ENCODE measurements at places on chromosomes 11 and 22.

DNA sequence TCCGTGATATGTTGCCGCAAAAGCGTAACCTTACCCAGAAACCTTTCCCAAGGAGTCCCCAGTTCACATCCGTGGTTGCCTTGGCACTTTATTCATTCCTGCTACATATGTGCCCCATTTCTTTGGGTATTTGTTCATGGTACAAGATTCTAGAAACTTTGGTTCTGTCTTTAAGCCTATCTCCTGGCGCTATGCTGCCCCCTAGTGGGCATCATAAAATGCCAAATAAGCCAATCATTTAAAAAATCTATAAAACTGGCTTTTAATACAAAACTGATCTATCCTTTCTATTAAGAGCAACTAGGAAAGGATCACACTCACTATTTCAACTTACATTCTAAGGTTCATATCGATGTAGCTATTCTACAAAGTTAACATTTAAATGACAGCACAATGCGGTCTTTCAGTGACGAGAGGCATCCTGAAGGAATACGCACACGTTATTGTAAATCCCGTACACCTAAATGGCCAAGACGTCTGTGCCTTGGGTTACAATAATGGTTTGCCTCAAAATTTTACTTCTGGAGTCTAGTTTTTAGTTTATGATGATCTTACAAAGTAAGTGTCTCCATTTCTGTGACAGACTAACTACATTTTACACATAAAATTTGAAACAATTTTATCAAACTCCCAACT is 16.2 kb downstream of the PIWIL3 start:
- DNase-seq: no peak

DNA sequence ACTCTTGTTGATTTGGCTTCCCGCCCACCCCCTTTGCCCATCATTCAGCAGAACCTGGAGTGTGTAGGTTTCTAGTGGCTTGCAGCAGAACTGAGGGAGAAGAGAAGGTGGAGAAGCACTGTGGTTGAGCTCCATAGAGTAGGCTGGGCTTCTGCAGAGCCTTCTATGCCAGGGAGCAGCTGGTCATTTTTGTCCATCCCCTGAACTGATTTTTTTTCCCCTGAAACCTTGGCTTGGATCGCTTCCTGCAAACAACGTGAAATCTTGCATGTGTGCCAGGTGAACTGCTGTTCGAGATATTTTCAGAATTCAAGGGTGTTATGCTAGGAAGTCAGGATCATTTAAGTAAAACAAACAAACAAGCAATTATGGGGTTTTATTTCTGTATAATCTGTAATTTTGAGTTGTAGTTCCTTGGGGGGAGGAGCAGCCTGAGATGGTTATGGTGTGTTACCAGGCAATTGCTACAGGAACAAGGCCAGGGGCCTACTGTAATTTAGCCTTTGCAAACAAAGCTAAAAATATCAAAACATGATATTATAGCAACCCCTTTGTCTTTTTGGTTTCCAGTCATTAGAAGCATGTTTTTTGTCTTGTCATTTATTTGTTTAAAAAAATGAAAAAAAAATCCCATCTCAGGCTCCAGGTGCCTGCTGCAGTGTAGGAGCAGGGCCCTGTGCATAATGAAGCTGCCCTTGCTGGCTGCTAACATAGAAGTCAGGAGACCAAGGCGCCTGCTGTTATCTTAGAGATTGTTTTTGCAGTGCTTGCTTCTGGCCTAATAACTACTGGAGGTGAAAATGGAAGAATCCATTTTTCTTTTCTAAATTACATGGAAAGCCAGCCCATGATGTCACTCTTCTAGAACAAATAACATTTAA is 152.4 kb upstream of the TTC12 start:
- peak; percentile 61 for DNase-seq

GRCh38 chr11:44905131-44905866 is 45.4 kb downstream of the TP53I11 start:
- no peak for DNase-seq

DNA sequence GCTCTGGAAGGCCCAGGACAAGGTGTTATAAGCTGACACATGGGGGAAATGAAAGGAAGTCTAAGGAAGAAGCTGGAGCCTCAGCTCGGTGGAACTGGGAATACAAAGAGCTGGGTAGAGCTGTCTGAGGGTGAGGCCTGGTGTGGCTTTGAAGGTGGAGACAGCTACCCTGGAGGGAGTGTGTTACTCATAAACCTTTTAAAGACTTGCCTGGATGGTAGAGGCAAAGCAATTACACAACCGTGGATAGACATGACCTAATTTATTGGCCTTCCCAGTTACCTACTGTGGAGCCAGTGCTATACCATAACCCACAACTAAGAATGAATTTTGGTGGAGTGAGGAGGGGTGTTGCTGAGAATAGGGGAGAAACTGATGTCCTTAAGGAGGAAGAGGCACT is 22.6 kb downstream of the EXPH5 start:
- no peak for DNase-seq

DNA sequence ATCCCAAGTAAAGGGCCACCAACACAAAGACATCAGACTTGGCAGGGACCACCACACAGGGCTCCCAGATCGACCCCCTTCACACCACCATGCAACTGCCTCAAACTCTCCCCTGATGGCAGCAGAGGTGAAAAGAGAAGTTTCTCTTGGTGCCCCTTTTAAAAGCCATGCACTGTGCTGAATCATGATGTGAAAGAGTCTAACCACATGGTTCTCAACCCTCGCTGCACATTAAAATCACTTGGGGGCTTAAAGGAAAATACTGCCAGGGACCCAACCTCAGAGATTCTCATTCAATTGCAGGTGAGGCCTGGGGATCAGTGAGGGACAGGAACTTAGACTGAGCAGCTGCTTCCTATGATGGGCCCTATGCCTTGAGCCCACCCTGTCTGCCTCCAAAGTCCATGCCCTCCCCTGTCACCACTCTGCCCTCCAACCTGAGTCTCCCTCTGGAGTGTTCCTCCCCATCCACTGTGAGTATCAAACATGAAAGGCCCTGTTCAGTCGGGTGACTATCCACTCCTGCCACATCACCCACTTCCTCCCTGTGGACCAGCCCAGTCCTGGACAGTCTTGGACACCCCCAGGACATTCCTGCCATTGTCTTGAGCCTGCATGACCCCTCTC is 40.8 kb downstream of the PLEKHA7 start:
- DNase-seq: no peak

- DNase-seq: no peak
Measured at GRCh38 chr11:636511-637332, at the start of gene DRD4. Gene DRD4, plus strand, starts transcription at chr11:637269. Its CDS starts 36 bp downstream, at chr11:637305.

DNA sequence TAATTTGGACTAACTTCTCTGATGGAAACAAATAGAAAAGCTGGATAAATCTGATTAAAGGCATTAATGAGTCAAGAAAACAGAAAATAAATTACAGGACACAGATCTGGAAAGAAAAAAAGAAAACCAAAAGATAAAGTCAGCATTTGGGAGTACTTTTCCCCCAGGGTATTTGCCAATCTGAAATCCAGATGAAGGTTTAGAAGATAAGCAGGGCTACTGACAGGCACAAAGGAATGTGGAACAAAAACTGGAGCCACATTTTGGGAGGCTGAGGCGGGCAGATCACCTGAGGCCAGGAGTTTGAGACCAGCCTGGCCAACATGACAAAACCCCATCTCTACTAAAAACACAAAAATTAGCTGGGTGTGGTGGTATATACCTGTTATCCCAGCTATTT is 57.2 kb downstream of the SBF2 start:
- no peak for DNase-seq

- no peak for DNase-seq
Measured at GRCh38 chr11:58898106-58898505, 41.2 kb upstream of the GLYATL1 start.

GRCh38 chr11:108914981-108915380 is 250.1 kb downstream of the DDX10 start:
- DNase-seq: no peak

DNA sequence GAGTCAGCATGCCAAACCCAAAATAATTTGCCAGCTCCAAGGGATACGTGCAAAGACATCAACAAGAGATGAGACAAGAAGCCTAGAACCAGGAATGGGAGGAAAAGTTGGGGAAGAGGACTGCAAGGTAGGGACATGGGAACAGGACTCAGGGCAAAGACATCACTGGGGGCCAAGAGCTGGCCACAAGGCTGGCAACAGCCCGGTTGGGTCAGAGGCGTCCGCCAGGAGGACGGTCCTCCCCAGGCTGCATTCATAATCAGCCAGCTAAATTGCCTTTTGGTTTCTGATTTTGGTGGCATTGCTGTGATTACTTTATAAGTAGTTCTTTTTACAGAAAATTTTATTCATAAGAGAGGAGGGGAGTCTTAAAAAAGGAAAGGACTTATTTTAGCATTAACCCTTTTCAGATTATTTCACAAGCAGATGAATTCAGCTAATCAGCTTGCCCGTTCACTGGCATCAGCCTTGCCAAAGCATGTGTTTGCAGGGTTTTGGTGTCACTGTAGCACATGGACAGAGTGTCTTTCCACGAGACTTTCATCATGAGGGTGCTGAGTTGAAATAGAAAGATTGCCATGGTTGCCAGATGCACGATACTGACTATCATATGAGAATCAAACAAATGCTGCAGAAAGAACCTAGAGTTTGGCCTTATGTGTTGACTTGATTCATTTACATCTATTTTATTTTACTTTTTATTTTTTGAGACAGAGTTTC is 23.2 kb upstream of the NAV2 start:
- no peak for DNase-seq

DNA sequence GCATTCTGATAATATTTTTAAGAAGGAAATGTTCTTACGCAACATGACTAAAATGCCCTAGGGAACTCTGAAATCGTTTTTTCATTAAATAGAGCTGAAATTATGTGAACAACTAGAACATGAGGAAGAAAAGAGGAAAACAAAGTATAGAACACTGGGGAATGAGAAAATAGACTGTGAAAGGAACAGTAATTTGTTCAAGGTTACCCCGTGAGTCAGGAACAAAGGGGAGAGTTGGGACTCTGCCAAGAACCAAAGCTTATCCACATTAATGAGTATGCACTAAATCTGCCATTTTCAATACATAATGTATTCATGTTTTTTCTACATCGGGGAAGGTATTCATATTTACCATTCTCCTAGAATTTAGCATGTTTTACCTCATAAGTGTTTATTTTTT is 961.8 kb upstream of the CCDC90B start:
- no peak for DNase-seq

GRCh38 chr11:96219981-96220623 is 122.9 kb downstream of the MAML2 start:
- DNase-seq: no peak

DNA sequence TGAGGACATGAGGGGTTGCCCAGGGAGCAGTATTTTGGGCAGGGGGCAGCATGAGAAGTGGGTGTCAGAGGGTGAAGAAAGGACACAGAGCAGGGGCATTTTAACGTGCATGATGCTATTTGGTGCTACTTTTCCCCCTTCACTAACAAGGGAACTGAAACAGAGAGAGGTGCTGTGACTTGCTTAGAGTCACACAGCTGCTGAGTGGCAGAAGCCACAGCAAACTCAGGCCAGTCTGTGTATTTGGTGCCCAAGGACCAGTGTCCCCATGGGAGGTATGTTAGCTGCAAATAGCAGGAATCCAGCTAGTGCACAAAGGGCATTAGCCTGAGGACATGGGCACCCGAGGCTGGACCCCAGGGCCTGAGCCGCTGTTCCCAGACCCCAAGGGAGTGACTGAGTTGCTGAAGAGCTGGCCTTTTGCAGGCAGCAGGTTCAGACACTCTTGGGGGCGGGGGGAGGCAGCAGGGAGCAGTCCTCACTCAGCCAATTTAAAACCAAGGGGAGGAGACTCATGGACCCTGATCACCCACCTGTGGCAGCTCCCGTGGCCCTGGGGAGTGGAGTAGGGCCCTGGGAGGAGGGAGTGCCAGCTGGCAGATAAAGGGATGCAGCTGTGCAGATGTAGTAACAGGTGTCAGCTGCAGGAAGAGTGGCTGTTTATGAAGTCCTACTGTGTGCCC is 14.6 kb downstream of the PARVG start:
- no peak for DNase-seq

GRCh38 chr11:63595296-63595695 is 18.9 kb downstream of the PLAAT3 start:
- DNase-seq: no peak

GRCh38 chr11:106329273-106330018 is 252.0 kb downstream of the AASDHPPT start:
- no peak for DNase-seq

DNA sequence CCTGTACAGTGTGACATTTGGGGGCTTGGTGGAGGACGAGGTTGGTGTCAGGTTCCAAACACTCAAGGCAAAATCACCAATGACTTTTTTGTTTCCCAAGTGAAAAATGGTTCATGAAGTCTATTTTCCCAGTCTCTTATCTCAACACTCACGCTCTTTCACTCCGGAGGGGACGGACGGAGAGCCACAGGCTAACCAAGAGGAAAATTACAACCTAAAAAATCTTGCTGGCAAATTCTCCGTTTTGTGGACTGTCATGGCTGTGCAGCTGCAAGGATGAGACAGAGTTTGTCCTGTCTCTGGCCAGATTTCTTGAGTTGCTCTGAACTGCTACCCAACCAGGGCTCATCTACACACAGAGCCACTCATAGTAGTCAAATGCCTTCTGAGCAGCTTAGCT is 101.2 kb downstream of the ABTB2 start:
- DNase-seq: no peak

GRCh38 chr11:118535261-118535660 is 4.3 kb downstream of the TMEM25 start:
- DNase-seq: no peak

DNA sequence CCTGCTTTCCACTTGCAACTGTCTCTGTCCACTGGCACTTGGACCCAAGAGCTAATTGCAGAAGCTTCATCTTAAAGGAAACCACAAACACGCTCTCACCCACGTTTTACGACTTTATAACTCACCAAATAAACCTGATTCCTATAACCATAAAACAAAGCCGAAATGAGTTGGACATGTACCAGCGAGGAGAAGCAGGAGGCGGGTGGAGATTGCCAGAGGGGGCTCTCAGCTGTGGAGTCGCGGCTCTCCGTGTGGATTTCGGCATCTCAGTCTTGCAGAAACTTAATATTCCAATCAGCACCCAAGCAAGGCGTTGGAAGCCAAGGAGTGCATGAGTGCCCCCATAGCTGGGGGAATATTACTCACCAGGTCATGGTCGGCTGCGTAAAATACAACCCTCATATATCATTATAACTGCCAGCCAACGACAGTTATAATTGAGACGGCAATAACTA is 483.6 kb downstream of the MN1 start:
- DNase-seq: no peak

GRCh38 chr11:3853899-3854659 is 1.4 kb upstream of the STIM1 start:
- peak; percentile 66 for DNase-seq

DNA sequence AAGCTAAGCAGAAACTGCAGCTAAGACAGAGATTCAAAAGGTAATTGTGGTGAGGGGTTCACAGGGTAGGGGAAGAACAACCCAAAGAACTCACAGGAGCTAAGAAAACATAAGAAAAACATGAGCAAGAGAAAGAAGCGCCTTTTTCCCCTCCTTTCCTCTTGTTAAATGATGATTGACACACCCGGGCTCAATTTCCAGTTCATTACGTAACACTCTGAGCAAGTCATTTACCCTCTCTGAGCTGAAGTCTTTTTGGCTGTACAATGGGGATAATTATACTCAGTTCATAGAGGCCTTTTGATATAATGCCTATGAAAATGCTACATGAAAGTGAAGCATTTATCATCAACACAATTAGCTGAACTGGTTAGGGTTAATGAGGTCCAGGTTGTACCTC is 17.2 kb downstream of the LRP4 start:
- DNase-seq: no peak

GRCh38 chr11:96033095-96033494 is 109.2 kb upstream of the MTMR2 start:
- DNase-seq: no peak
